ENCODE measurements at places on chromosomes 12 and 14.

GRCh38 chr14:72663956-72664650 lies 229.8 kb downstream of the DPF3 start:
- DNase-seq, result no peak

DNA sequence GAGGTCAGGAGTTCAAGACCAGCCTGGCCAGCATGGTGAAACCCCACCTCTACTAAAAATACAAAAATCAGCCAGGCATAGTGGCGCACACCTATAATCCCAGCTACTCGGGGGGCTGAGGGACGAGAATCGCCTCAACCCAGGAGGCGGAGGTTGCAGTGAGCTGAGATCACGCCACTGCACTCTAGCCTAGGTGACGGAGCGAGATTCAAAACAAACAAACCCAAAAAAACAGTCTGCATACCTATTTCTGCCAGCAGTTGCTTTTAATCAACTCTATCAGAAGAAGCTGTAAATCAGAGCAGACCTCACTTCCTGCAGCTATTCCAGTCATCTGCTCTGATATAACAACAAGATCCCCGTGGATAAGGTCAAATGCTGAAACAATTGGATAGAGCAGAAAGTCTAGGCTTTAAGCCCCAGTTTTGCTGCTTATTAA lies 50.5 kb downstream of the LIMA1 start:
- DNase-seq, result no peak

GRCh38 chr12:42196723-42197603 lies 41.1 kb downstream of the YAF2 start:
- no peak for DNase-seq

DNA sequence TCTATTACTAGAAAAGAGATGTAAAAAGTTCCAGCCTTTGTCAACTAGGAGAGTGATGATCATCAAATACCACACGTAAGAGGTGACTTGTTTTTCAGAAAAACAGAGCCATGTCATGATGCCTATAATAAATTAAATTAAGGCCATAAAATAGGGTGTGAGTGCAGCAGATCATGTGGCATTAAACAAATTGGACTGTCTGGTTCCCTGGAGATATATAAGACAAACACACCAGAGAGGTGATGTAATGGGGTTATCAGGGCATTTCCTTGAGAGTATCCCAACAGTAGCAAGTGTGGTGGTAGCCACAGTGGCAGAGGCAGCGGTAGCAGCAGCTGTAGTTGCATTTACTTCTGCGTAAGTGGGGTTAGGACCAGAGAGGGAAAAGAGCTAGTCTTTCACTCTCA lies 14.6 kb upstream of the GALNT6 start:
- no peak for DNase-seq

DNA sequence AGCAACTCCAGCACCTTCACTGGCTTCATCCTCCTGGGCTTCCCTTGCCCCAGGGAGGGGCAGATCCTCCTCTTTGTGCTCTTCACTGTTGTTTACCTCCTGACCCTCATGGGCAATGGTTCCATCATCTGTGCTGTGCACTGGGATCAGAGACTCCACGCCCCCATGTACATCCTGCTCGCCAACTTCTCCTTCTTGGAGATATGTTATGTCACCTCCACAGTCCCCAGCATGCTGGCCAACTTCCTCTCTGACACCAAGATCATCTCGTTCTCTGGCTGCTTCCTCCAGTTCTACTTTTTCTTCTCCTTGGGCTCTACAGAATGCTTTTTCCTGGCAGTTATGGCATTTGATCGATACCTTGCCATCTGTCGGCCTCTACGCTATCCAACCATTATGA lies 6.8 kb downstream of the OR11G2 start:
- no peak for DNase-seq

DNA sequence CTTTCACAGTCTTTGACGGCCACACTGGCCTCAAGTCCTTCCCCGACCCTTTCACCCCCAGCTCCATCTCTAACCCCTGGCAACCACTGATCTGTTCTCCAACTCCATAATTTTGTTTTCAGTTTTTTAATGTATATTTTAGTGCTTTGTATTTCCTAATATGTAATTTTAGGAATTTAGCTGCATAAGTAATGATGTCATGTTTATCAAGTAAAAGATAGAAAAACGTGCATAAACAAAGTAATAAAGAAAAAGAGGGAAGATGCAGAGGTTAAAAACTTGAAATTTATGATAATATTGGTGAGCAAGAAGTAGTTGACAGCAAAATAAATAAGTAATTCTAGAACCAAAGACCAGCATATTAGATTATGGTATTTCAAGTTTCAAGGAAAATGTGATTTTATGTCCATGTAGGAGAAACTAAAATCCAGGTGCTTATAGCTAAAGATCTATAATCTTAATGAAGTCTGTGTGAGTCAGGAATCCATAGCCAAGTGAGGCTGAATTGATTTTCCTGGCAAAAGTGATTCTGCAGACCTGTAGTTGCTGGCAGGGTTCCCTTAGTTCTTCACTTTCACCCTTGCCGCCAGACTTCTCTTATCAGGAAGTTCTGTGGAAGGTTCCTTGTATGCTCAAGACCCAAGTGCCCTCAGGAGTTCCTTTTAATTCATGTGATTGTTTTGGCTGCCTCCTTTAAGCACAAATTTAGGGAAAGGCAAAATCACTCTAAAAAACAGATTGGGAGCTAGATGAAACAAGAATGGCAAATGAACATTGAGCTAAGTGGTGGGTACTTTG lies 24.4 kb downstream of the FBXW8 start:
- DNase-seq, result no peak

DNA sequence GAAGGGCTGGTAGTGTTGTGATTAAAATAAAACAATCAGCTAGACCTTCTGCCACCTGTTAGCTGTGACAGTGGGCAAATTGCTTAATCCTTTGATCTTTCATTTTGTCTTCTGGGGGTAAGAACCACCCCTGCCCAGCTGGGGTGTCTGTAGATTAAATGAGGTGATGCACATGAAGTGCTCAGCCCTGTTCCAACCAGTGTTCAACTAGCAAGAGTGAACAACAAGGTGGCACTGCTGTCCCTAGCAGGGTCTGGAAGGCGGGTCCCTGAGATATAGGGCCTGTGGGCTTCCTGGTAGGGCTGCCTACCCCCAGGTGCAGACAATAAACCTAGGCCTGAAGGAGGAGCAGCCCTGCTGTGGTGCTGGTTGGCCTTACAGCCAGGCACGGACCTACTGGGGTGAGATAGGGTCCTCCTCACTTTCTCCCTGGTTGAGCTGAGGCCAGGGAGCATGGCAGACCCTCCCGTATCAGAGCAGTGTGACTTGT lies 60.6 kb downstream of the ARL6IP4 start:
- no peak for DNase-seq

DNA sequence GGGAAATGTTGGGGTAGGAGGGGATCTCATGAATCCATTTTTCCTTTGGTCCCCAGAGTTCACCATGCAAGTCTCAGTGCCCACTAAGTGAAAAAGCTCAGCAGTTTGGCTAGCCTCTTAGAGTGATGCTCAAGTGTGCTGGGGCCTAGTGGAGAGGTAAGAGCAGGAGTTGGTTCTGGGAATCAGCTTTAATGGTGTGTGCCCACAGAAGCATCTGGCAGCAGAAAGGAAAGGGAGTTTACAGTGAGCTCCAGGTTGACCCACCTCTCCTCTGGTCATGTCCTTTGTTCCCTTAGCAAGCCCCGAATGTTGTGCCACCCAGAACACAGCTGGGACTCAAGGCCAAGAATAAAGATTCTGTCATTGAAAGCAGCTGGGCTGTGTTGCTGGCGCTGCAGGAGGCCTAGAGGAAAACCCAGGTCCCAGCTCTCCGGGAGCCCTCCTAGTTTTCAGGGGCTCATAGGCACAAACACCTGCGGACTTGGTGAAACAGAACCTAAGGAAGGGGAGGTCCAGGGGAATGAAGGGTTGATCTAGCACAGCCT lies 320.8 kb downstream of the ZFP36L1 start:
- no peak for DNase-seq

- no peak for DNase-seq
These were observed 36.1 kb downstream of the CFL2 start for GRCh38 chr14:34678306-34678705.

DNA sequence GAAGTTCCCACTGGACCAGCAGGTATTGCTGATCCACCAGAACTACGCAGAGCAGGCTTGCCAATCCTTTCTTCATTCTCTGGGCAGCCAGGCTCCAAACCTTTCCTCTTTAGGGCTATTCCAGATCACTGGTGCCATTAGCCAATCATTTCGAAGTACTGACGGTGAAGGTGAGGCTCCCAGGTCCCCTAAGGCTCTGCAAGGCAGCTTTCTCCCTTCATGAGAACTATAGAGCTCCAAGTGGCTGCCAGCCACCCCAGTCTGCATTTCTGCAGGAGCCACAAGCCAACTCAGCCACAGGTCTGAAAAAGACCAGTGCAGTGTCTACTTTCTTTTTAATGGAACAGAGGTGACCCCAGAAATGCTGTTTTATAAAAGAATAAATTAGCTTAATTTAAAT lies 48.7 kb downstream of the RAB35 start:
- no peak for DNase-seq

DNA sequence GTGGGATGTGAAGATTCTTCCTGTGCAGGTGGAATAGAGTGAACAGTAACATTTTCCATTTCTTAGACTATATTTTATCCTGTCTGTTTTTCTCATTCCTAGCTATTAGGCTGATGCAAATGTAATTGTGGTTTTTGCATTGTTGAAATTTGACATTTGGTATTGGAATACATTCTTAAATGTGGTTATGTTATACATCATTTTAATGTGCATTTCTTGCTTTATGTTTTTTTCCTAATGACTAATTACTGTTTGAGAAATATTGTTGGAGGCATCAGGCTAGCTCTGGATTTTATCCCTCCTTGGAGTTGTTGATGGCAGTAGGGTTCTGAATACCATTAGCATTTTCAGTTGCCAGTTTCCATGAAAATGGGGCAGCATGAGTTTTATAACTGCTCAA lies 75.9 kb upstream of the GNG2 start:
- no peak for DNase-seq
